Activated CD4-positive, alpha-beta memory T cell treated with anti-CD3 and anti-CD28 coated beads for 36 hours (primary cell): ENCODE measurements at places on chromosomes 3 and 15. TPM values are rescaled to one million over a fixed set of nuclear protein-coding genes. Genes with fewer than 3 reads are reported as not detected.
A peak's percentile ranks its signal among the peaks of the same experiment; 100 is the strongest.

Gene BRK1
- 76.1 TPM for total RNA-seq

DNA sequence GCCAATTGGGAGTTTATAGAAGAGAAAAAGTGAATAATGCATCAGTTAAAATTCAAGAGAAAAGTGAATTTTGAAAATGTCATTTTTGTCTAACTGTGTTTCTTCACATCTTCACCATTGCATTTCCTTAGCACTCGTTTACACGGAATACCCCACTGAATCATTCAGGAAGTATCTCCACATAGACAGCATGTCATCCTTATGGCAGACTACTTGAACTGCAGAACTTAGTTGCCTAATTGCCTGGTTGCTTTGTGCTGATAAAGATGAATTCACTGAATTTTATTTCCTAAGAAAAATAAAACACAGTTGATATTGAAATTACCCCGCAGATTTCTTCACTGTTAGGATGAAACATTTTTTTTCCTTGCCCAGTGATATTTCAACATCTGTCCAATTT is 627.1 kb downstream of the ROBO1 start:
- DNase-seq, result no peak

Gene MINAR1
- total RNA-seq, result 0.31 TPM

Gene HOMER2
- total RNA-seq, result 7.9 TPM

DNA sequence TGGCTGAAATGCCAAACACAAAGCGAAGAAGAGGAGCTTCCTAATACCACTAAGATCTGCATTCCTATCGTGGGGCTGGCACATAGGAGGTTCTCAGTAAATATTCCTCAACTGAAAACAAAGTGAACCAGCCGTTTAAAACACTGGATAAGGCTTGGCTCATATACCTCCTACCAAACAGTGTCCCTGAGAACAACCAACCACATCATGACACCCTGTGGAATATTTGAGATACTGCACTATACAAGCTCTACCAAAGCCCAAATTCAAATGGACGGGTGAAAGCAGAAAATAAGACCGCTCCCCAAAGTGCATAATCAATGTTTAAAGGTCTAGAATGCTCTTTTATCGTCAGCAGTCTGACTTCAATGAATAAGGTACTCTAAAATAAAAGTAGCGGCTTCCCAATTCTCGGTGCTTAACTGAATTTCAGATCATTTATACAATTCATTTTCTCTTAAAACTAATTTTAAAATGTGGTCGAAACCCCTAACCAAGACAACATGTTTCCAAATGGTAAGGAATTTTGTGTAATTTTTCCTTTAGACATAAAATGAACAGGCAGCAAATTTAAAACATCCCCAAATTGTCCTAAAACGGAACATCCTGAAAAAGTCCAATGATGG is 425.8 kb downstream of the ERC2 start:
- DNase-seq, result no peak

Gene TRIM59
- total RNA-seq, result 27.3 TPM

DNA sequence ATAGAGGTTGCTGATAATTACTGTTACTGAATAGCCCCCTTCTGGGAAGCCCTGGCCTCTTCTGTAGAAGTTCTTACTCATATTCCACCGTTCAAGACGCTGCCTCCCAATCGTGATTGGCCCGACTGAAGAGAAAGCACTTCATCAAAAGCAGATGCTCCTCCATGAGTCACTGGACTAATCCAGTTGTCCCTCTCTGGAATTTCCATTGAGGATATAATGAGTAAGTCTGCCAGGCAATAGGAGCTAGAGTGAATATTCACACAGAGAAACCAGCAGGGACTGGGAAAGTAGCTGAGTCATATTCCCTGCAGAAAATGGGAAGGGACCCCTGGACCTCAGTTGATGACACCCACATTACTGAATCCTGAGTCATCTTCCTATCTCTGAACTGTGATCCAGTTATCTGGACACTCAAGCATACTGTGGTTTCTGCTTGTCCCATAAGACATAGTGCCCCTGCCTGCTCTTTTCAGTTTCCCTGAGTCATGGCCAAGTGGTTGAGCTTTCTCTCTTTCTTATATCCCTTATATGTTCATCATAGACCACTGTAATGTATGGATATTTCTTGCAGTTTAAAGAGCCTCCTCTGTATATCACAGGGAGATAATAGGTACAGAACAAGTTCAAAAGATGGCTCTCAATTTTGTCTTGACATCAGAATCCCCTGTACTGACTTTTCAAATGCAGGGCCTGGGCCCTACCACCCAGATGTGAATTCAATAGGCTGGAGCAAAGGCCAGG is 151.2 kb upstream of the CDIN1 start:
- no peak for DNase-seq

DNA sequence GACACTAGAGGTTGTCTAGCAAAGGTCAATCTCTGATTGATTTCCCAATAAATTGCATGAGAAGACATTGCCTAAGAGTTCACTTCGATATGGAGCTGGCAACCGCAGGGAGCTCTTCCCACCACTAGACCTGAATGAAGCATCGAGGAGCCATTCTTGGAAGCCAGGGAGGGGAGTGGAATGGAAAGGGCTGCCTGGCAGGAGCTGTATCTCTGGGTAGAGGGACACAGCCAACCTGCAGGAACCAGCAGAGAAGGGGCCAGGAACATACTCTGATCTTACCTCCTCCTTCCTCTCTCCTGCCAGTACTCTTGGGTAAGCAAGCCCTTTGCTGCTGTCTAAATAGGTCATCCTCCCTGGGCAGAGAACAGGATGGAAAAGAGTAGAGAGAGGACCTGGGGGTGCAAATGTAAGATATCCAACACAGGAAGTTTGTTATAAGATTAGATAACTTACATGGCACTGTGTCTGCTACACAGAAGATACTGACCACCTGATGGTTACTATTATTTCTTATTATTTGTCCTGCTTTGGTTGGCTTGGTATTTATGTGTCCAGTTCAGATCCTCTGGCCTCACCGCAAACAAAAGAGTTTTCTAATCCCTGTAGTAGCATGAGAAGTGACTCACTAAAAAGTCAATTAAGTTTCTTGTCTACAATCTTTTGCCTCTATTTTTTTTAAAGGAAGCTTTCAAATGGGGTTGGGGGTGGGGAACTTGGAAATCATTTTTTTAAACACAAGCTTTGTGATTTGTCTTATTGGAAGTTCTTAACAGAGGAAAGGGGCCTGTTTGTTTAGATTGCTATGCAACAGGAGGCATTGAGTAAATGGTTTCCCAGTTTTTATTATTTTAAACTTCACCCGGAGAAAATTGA is 156.7 kb upstream of the TSC22D2 start:
- no peak for DNase-seq

Gene ITIH1
- not detected for total RNA-seq

DNA sequence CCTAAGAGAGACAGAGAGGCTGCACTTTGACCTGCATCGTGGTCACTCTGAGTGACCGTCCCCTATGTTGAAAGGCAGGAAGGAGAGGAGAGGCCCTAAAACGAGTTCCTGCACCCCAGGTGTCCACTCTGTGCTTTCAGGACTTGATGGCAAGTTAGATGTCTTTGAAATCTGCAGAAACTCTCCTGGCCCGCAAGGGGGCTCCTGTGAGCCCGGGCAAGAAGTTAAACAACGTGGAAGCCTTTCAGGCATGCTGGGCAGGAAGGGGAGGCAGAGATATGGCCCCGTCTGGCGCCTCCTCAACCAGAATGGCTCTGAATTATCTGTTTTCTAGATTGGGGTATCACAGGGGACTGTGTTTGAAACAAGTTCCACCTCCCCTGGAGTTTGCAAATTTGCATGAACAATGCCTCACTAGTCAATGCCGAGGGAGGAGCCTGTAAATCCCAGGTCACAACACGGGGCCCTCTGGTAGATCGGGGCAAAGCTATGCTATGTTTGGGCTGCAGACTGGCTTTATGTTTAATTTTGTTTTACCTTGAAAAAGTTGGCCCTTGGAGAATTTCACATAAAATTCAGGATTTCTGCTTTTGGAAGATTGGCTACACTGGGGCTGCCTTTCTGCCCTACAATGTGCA is 9.8 kb downstream of the CTXND1 start:
- peak; percentile 38 for DNase-seq

DNA sequence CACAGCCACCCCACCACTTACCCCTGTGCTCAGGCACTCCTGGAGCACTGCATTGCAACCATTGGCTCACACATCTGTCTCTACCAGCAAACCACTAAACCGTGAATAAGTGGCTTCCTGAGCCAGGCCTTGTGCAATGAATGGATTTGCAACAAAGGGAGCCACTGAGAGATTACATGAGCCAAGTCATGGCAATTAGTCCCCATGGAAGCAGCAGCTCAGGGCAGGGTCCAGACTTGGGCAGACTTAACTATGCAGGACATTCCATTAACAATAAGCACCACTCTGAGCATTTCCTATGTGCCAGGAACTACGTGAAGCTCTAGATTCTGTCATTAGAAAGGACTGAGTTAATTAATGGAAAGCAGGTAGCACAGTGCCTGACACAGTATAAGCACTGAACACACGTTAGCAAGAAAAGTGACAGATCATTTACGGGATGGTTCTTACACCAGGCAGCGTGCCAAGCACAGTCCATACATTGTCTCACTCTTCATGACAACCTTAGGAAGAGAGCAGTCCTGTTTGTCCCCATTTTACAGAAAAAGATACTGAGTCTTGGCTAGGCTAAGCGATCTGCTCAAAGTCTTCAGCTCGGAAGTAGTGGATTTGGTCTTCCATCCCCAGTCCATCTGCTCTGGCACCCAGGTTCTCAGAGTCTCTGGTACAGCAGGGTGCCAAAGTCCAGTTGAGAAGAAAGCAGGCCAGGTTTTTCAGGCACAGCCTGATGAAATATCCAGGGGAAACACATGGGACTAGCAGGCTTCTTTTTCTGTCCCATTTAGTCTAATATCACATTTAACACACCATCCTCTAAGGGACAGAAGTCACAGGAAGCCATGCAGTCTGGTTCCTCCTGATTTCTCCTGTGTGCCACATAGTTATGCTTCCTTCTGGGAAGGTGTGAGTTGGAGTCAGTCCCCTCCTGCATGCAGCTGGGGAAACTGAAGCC is 44.1 kb downstream of the LIPC start:
- DNase-seq, result no peak

Gene TAGLN3
- 0.85 TPM for total RNA-seq

- no peak for DNase-seq
Observed at GRCh38 chr3:136979204-136979603, 21.4 kb downstream of the IL20RB start.

- peak; percentile 55 for DNase-seq
Observed at GRCh38 chr3:51955893-51956770, 951 bp downstream of the GPR62 start.

DNA sequence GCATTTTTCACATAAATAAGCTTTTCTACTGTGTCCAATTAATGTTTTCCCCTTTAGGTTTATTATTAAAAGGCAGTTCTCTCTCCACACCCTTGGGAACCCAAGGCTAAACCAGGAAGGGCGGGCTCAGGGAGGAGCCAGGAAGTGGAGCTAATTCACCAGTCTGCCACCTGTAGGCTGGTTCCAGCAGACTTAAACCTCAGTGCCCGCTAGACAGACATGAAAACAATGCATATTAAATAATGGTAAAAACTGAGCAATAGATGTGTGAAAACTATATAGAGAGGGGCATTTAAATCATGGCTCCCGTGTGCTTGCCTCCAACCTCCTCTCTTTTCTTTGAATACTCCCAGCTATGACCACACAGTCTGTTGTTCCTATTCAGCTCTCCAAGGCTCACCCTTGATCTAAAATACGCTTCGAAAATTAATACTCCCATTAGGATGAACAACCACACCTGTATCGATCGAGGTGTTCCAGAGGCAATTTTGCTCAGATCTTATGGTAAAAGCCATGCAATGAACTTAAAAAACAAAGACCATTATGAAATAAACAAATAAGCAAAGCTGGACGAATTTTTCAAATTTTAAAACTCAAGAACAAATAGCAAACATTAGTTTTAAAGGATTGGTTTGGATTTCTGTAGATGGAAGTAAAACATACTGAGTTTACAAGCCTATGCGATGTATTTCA is 253.3 kb downstream of the TJP1 start:
- DNase-seq, result no peak

- no peak for DNase-seq
Observed at GRCh38 chr3:152729906-152730305, 105.0 kb upstream of the P2RY1 start.

GRCh38 chr3:16396202-16396601 is 117.3 kb downstream of the RFTN1 start:
- DNase-seq, result no peak

GRCh38 chr3:67901681-67902080 is 247.3 kb upstream of the SUCLG2 start:
- DNase-seq, result no peak

Gene AMT
- 2.6 TPM for total RNA-seq

- no peak for DNase-seq
Observed at GRCh38 chr3:153273217-153273616, 111.2 kb downstream of the RAP2B start.

- no peak for DNase-seq
Observed at GRCh38 chr3:72446218-72447058, 401.8 kb downstream of the SHQ1 start.

- no peak for DNase-seq
Observed at GRCh38 chr3:131323014-131323413, 58.6 kb upstream of the NUDT16 start.

Gene LRRC31
- total RNA-seq, result not detected

Gene REC114
- not detected for total RNA-seq

- DNase-seq, result no peak
Observed at GRCh38 chr3:124821356-124821755, 65.8 kb downstream of the ITGB5 start.

DNA sequence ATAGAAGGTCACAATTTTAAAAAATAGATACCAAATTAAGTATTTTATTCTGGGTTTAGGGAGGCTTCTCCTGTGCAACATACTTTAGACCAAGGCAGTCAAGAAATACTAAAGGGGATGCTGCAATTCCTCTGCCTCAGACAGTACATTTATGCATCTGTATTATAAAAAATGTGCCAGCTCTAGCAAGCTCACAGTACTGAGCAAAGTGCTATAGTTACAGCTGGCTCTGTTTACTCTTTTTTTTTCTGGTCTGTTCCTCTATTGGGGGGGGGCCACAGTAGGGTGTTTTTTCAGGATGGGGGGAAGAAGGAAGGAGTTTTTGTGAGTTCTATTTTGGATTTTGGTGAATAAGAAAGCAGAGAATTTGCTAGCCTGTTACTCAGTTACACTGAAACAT is 185.0 kb downstream of the TIGIT start:
- DNase-seq, result no peak

DNA sequence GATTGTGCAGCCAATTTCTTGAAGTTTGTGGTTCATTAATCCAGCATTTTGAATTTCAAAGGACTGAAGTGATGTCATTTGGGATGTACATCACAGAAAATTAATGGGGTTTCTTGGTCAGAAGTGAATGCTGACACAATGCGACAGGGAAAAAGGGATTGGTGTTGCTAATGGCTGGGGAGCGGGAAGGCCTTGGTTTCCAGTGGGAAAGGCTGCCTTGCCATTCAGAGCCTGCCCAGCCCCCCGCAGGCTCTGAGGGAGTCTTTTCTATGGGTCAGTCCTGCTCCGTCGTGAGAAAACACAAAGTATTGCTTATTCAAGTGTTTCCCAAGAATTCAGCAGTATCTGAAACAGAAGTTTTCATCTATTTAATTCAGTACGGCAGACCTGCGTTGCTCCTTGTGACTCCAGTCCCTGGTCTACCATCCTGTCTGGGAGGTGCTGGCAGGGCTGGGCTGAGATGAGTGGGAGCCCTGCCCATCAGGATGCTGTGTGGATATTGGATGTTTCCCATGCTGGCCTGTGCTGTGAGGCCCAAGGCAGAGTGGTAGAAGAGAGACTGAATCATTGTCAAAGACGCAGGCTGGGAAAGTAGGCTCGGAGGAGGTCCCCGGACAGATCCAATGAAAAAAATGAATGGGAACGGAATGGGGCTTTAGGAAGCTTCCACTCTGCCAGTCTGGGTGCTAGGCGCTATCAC is 111.2 kb upstream of the KLHL25 start:
- DNase-seq, result no peak

Gene SPINK8
- total RNA-seq, result not detected

Gene PTH1R
- not detected for total RNA-seq
